Smooth muscle cell of the coronary artery (primary cell): ENCODE measurements at places on chromosomes 2 and 18. TPM values are rescaled to one million over a fixed set of nuclear protein-coding genes. Genes with fewer than 3 reads are reported as not detected.

The KIF1A gene
- under 0.01 TPM in 1 of 2 replicates, not detected in the other for total RNA-seq

The PPIL3 gene
- total RNA-seq: 52.4 and 54.5 TPM in 2 replicates

The MBOAT2 gene
- total RNA-seq: 31.0 and 39.8 TPM in 2 replicates

The SLC9A4 gene
- not detected in 2 replicates for total RNA-seq

The KCNS3 gene
- total RNA-seq: 0.70 and 3.8 TPM in 2 replicates

The SOX11 gene
- not detected in 2 replicates for total RNA-seq

The SP5 gene
- not detected in 2 replicates for total RNA-seq

The ARMC9 gene
- 93.4 and 147 TPM in 2 replicates for total RNA-seq

The CACNB4 gene
- 0.15 and 10.5 TPM in 2 replicates for total RNA-seq

The DDX1 gene
- 47.6 and 84.3 TPM in 2 replicates for total RNA-seq

The RAB31 gene
- 54.3 and 72.1 TPM in 2 replicates for total RNA-seq

The LINC00305 gene
- total RNA-seq: not detected in 2 replicates

The REG1B gene
- total RNA-seq: not detected in 2 replicates

The CRYGD gene
- not detected in 2 replicates for total RNA-seq
